ENCODE measurements at places on chromosomes 16 and 17. TPM values are rescaled to one million over a fixed set of nuclear protein-coding genes. Genes with fewer than 3 reads are reported as not detected.
A peak's percentile ranks its signal among the peaks of the same experiment; 100 is the strongest.

DNA sequence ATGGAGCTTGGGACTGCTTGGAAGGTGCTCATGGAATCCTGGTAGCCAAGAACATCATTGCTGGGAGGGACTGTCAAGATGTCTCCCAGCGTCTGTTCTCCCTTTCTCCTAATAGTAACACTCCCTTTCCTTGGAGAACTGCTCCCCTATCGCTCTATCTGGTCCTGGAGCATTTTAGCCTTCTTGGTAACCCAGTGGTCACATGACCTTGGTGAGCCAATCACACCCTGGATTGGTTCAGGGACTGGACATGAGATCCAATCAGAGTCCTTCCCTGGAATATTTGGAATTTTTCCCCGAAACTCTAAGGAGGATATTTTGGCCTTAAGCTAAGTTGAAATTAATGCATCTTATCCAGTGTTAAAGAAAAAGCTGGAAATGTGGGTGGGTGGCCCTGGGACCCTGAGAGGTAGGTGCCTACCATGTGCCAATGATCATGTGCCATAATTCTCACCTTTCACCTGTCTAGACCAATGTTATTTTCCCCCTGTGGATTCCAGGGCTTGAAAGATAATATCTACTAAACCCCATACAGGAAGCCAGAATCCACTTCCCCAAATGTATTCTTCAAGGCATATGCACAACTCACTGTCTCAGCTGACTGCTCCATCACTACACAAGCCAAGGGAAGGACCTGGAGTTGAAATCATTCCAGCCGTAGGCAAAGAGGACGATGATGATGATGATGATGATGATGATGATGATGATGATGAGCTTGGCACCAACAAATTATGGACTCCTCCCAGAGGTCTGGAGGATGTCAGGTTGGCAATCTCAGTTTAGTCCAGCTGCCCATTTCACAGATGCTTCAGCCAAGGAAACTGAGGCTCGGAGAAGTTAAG, 193.2 kb downstream of the RAB11FIP4 start:
- no peak for DNase-seq

- no peak for DNase-seq
Observed at GRCh38 chr17:19978805-19979211, 1.2 kb upstream of the AKAP10 start.

- DNase-seq: peak; percentile 55
Observed at GRCh38 chr16:50862818-50863643, 121.1 kb downstream of the CYLD start.

DNA sequence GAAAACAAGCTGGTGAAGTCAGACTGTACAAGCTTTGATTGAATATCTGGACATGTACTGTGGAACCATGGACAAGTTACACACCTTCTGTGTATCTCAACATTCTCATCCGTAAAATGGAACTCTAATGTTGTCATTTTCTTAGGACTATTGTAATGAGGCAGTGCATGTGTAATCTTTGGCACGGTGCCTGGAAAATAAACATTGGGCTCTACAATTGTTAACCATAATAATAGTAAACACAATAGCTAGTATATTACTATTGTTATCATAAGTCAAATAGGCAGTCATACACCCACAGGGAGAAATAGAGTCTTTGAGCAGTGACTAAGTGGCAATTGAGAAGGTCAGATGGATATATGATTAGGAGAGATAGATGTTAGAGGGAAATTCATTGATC, 39.8 kb upstream of the ANKFN1 start:
- DNase-seq: no peak

LPO gene
- not detected for total RNA-seq
